ENCODE measurements at places on chromosomes 4 and X.

DNA sequence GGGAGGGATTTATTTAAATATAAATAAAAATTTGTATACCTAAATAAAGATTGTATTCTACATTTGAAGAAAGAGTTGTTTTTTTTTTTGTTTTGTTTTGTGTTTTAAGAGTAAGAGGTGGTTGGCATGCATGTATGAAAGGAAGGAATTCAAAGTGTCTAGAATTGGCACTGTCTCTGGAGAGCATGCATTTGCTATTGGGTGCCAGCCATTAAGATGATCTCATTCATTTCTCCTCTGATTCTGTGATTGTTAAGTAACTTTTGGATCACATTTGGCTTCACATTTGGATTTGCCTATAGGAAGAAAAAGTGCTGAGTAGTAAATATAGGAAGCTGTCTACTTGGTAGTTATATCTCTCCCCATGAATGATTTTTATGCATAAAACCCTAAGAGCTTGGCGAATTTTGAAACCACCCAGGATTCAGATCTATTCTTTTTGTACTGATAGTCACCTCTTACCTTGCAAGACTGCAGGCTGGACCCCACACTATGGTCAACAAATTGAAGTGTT is 7.8 kb upstream of the BOD1L1 start:
- DNase-seq: no peak

- no peak for DNase-seq
These were observed 7.6 kb downstream of the FAT4 start for GRCh38 chr4:125322366-125322730.

GRCh38 chr4:182192511-182193181 is 50.6 kb upstream of the TENM3 start:
- no peak for DNase-seq

- DNase-seq: no peak
These were observed 90.3 kb upstream of the TMEM150C start for GRCh38 chr4:82652062-82652461.

GRCh38 chr4:33184657-33185290 is 2464.6 kb downstream of the PCDH7 start:
- no peak for DNase-seq

GRCh38 chrX:52015794-52016193 is 53.2 kb downstream of the MAGED4B start:
- no peak for DNase-seq

DNA sequence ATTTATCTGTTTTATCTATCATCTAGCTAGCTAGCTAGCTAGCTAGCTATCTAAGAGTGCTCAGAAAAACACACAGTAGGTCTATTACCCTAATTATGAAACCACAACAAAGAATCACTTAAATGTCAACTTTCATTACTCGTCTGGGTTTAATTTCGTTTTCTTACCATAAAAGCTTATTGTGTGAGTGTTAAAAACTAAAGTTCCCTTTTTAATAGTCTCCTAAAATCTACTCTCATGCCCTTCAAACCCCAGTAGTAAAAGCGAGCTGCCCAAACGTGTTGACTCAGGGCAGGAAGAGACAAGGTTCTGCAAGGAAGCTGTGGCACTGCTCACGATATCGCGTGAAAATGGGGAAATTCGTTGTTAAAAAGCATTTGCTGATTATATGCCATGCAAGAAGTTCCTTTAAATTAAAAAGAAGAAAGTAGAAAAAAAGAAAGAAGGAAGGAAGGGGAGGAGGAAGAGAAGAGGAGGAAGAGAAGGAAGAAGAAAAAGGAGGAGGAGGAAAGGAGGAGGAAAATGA is 595 bp downstream of the MBNL3 start:
- no peak for DNase-seq

- no peak for DNase-seq
These were observed 14.7 kb upstream of the KLHL13 start for GRCh38 chrX:118131336-118131735.

GRCh38 chrX:8272821-8273220 is 101.8 kb upstream of the VCX2 start:
- DNase-seq: no peak

DNA sequence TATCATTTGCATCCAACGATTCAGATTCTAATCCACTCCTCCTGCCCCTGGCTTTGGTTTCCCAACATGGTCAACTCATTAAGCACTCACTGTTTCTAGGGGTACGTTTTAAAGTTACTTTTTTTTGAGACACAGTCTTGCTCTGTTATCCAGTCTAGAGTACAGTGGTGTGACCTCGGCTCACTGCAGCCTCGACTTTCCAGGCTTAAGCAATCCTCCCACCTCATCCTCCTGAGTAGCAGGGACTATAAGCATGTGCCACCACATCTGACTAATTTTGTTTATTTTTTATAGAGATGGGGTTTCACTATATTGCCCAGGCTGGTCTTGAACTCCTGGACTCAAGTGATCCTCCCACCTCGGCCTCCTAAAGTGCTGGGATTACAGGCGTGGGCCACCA is 48.9 kb downstream of the TMEM156 start:
- no peak for DNase-seq

- DNase-seq: no peak
These were observed 500.1 kb downstream of the TRAM1L1 start for GRCh38 chr4:116585246-116585645.

- no peak for DNase-seq
These were observed 11.0 kb downstream of the SYAP1 start for GRCh38 chrX:16730450-16730849.

DNA sequence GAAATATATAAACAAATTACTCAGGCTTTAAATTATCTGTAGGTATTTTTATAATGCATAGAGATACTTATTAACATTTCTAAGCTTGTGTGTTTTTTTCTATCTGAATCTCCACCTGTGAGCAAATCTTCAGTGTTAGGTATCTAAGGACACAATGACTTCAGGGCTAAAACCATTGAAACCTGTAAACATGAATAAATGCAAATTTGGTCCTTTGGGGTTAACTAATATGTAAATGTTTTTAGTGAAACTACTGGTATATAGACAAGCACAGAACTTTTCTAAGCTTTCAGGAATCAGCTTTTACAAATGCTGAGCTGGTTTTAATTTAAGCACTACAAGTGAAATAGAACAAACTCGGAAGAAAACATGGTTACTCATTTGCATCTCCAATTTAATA is 147.9 kb downstream of the FBXO8 start:
- DNase-seq: no peak

DNA sequence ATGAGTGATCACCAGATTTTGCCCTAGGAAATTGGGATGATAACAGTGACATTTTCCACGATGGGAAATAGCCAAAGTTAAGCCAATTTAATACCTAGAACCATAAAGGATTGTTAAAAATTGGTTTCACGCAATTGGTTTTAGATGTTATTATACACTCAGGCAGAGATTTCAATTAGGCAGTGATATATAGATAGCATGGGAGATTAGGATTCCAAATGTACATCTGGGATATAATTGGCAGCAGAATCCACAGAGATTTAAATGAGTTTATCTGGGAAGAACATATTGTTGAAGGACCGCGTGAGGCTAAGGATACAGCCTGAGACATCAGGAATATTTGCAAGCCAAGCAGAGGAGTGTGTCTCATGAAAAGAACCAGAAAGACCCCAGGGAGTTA is 351.6 kb downstream of the GPM6A start:
- no peak for DNase-seq

GRCh38 chr4:158783785-158784184 is 15.0 kb downstream of the FNIP2 start:
- DNase-seq: no peak

- no peak for DNase-seq
These were observed 40.1 kb downstream of the OFD1 start for GRCh38 chrX:13774696-13775095.

Measured in stimulated activated CD8-positive, alpha-beta memory T cell treated with anti-CD3 and anti-CD28 coated beads, Interleukin-7, amount 100 ng/mL, for 1 hour (primary cell).